ENCODE measurements at places on chromosomes 4 and X. TPM values are rescaled to one million over a fixed set of nuclear protein-coding genes. Genes with fewer than 3 reads are reported as not detected.

Gene PGAM4
- total RNA-seq = not detected

Gene PAGE5
- total RNA-seq = not detected

Gene FOXP3
- not detected for total RNA-seq

Gene CSAG3
- total RNA-seq = not detected

Gene NSUN7
- total RNA-seq = 0.25 TPM

Gene XKRX
- not detected for total RNA-seq

Gene FGA
- total RNA-seq = not detected

Gene CFI
- total RNA-seq = 9.2 TPM

Gene PDE5A
- 20.6 TPM for total RNA-seq

DNA sequence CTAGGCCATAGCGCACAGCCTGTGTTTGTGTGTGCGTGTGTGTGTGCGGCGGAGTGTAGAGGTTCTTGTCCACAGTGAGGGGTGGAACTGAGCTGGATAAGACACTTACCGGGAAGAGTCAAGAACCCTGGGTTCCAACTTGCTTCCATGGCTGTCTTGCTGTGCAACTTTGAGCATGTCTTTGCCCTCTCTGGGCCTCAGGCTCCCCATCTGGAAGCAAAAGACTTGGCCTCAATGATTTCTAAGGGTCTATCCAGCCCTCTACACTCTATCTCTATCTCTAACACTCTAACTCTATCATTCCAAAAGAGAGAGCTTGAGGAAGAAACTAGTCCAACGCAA is 121.3 kb upstream of the PJA1 start:
- DNase-seq = no peak

- DNase-seq = no peak
Measured at GRCh38 chrX:9842541-9842940, 56.3 kb downstream of the SHROOM2 start.

DNA sequence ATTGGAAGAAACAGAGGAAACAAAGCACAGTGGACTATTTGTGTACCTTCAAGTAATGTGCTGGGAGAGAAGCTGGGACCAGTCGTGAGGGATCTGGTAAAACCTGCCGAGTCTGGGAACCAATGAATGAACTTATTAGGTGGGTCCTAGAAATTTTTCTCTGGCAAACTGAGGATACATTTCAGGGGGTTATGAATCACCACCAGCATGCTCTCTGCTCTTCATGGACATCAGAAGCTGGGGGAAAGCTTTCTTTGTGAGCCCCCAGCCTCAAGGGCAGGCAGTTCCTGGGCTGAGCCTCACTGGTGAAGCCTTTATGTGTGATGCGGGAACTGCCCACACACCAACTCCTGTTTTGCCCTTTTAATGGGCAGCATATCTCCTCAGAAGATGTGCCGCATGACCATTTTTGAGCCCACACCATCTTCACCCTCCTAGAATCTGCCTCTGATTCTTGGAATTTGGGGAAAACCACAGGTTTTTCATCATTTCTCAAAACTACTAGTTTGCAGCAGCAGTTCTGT is 95.4 kb upstream of the ENPP6 start:
- DNase-seq = no peak

GRCh38 chr4:79057772-79058171 is 118.5 kb upstream of the PAQR3 start:
- DNase-seq = no peak

GRCh38 chr4:68250151-68250930 is 4.8 kb upstream of the TMPRSS11B start:
- no peak for DNase-seq

DNA sequence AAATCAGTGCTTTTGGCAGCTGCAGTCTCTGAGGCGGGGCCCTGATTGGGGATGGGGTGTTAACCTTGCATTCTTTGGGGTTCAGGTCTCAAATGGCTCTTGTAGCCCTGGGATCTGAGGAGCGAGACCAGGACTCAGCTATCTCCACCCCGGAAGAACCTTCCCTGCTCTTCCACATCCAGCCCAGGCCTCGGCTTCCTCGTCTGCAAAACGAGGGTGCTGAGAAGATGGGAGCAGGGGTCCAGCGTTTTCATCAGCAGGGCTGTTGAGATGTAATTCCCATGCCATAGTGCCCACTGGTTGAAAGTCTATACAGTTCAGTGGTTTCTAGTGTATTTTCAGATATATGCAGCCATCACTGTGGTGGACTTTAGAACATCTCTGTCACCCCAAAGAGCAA is 34.6 kb upstream of the WFS1 start:
- no peak for DNase-seq

- DNase-seq = no peak
Measured at GRCh38 chr4:77893451-77893850, 30.8 kb downstream of the MRPL1 start.

DNA sequence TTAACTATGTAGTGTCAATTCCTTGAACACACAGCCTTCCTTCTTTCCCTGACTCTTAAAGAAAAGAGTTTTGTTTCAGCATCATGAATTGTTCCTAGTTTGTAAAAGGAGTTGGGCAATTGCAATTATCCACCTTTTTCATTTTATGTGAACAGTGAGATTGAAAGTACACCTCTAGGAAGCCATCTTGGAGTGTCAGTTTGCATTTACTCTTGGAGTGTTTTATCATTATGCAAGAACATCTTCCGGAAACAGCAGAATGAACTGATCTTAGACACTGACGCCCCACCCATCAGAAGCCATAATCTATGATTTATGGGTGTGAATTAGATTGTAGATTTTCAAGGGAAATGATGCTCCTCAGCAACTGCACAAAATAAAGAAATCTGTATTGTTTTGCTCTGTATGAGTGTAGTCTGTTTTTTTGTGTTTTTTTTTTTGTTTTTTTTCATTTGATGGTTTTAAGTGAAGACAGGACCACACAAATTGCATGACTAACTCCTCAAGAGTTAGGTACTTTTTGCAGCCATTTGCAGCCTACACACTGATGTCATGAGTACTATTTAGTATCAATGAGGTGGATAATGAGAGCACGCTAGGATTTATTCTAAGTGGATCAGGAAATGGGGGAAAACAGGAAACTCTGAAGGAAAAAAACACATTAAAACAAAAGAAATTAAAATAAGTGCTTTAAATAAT is 19.5 kb upstream of the FGF2 start:
- no peak for DNase-seq

DNA sequence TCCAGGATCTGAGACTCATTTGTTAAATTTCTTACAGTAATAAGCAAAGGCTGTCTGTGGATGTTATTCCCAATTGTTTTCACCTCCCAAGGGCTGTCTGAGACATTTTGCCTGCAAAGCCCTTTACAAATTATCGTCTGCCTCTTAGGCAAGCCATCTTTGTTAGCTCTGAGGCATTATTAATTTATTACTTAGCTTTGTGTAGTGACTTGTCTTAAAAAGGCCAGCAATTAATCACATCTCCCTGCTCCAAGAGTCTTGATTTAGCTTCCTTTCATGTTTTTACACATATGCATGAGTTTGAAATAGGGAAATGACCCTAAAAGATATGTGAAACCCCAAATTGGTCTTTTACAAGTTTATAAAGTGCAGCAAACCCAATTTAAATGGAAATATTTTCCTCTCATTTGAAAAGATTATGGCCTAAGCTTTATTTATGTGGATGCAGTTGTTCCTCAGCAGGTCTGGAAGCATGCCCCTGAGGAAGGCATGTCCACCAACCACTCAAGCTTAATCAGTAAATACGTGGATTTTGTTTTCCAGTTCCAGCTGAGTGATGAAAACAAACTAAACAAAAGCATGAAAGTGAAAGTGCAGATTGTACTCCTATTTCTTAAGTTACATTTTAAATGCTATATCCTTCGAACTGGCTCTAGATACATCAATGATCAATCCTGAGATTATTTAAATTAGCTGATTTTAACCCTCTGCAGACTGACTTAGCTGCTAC is 173.6 kb upstream of the LNX1 start:
- no peak for DNase-seq

- DNase-seq = no peak
Measured at GRCh38 chr4:115660465-115660864, 547.0 kb upstream of the NDST4 start.

DNA sequence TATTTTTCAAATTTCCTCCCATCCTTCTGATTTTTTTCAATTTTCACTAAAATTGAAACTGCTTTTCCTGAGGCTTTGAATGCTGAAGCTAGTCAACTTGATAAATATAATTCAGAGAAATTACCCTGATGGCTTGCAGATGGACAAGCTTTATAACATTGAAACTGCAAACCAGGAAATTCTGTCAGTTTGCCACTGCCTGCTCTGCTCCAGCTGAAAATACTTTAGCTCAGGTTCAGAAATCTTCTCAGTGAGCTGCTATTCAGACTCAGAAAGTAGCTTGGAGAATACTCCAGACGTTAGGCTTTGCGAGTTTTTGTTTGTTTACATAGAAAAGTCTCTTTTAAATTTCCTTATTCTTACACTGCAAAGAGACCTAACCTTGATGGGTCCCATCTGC is 1574.7 kb downstream of the STIM2 start:
- DNase-seq = no peak

DNA sequence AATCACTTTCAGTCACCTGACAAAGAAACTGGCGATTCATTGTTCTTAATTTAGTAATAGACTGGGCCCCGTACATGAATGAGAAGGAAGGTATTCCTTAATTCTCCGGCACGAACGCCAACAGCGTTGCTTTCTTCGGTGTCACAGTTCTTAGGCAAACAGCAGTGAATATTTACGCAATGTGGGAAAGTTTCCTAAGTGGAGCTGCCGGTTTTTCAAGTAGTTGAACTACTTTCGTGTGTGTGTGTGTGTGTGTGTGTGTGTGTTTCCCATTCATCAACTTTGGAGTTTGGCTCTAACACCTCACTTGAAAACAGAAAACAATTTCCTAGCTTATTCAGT is 651 bp downstream of the NXT2 start:
- no peak for DNase-seq

DNA sequence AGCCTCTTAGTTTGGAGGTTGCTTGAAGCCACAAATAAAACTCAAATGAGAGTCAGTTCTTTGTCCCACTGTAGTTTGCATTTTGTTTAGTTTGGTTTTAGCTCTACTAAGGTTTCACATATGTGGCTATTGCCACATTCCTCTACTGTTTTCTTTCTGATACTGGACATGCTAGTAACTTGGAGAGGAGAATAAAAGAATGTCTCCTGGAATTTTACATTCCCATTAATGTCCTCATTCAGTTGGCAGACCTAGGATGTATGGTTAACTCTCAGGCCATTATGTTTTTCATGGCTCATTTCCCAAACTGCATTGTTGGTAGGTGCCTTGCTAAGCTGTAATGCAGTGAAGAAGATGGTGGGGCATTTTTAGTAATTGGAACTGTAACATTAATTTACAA is 29.9 kb downstream of the UPRT start:
- no peak for DNase-seq

GRCh38 chr4:38634047-38634759 is 29.8 kb upstream of the KLF3 start:
- no peak for DNase-seq

GRCh38 chr4:17823871-17824669 is 13.3 kb downstream of the NCAPG start:
- no peak for DNase-seq

GRCh38 chr4:55500072-55500471 is 46.6 kb downstream of the CLOCK start:
- no peak for DNase-seq

DNA sequence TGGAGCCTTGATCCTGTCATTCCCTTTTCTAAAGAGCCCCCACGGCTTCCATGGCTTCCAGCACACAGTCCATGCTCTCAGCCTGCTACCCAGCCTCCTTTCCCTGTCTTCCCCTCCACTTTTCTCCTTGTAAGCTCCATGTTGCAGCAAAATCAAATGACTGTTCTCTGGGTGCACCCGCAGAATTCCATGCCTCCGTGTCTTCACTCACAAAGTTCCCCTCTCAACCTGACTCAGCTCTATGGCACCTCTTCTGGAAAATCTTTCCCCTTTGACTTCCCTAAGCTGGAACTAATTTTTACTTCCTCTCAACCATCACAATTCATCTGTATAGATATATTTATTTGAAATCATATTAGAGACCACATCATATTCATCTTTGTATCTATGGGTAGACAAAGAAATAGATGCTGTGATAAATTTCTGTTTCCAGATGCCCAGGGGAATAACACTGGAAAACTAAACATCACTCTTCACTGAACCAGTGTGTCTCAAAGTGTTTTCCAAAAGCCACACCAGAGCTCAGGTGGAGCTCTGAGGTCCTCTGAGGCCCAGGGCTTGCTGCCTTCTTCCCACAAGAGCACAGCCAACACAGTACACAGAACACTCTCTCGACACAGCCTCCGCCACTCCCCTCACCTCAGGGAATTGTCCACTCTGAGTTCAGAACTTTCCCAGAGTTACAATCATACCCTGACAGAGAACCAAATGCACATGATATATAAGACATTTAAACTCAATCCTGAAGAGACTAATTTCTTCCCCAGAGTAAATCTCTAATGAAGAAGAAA is 3.3 kb downstream of the SETD7 start:
- DNase-seq = peak; percentile 24

GRCh38 chrX:17692709-17693346 is 44.5 kb upstream of the SCML1 start:
- DNase-seq = no peak

DNA sequence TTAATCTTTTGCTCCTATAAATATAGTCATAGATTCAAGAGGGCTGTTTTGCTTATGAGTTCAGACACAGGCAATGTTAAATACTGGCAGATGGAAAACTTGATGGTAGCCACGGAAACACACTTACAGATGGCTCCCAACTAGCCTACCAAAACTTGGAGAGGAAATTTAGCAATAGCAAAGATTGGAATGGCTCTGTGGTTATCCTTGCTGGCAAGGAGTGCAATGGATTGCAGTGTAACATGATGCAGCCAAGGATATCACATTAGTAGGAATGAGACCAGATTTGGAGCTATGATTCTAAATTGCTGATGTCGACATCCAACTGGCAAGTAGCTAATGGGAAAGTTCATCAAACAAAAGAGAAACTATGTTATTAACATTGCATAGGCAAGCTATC is 791.0 kb upstream of the DIAPH2 start:
- no peak for DNase-seq

GRCh38 chrX:75131973-75132627 is 24.0 kb downstream of the ABCB7 start:
- DNase-seq = peak; percentile 5

DNA sequence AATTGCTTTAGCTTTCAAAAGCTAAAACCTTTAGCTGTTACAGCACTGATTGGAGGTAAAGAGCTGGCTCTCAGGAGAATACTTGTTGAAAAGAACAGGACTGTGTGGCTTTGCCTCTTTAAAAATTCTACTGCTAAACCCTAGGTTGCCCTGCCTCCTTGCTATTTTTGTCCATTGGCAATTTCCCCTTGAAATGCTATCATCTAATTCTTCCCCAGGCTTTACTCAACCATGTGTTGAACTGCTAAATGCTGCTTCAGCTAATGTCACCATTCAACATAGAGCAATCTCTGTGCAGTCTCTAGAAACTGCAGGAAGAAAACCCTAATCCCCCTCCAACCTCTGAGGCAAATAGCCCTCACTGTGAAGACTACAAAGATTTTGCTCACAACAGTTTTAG is 203.7 kb upstream of the ARX start:
- no peak for DNase-seq

Measured in heart left ventricle (tissue), 16 donors.